ENCODE measurements at places on chromosomes 16 and 17.

DNA sequence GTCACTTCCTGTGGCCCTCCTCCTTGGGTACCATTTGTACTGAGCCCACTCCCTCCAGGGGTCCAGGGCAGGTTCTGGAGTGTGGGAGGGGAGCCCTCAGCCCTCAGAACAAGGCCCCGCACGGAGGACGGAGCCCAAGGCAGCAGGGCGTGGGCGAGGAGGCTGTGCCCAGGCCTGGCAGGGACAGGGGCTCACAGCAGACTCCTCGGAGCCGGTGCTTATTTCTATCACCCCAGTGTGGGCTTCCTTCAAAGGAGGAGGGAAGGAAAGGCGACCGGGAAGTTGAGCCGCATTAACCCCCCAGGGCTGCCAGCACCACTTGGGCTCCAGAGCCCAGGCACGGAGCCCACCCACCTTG lies 54.0 kb downstream of the ABR start:
- no peak for DNase-seq

- peak; percentile 45 for DNase-seq
These were observed 1.7 kb upstream of the MRPL12 start for GRCh38 chr17:81701288-81702071.

DNA sequence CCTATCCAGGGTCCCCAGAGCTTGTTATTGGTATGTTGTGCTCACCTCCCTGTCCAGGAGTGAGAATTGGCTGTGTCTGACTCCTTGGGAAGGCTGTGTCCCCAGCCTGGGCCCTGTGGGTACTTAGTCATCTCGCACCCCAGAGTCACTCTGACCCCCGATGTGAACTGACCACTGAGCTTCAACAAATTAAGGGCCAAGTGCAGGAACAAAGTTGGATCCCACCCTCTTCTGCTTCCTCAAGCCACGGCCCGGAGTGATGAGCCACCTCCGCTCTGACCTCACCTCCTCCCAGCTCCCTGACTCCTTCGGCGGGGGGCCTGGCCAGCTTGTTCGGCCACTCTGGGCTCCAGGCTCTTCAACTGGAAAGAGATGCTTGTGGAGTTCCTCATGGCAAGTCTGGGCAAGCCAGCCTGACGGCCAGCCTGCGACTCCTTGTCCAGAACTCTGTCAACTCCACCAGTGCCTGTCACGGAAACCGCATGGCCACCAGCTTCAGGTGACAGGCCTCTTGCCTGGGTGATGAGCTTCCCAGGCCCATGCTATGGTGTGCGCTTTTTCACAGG lies 22.3 kb upstream of the MPRIP start:
- DNase-seq = no peak

DNA sequence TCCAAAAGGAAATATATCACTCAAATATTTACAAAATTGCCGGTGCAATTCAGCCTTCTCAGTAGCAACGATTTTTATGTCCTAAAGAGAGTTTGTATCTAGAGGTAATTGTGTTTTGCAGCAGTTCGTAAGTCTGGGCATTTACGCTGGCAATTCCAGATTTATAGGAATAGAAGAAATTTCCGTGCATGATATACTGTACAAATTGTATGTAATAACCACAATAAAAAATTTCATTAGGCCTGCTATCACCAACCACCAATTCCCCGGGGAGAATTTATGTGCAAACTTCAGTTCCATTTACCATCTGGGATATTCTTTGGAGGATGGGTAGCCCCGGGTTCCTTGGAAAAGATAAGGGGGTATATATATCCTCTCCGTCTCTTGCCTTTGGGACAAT lies 401.5 kb downstream of the TMEM114 start:
- DNase-seq = no peak

GRCh38 chr17:55825213-55825612 lies 74.4 kb downstream of the PCTP start:
- no peak for DNase-seq

DNA sequence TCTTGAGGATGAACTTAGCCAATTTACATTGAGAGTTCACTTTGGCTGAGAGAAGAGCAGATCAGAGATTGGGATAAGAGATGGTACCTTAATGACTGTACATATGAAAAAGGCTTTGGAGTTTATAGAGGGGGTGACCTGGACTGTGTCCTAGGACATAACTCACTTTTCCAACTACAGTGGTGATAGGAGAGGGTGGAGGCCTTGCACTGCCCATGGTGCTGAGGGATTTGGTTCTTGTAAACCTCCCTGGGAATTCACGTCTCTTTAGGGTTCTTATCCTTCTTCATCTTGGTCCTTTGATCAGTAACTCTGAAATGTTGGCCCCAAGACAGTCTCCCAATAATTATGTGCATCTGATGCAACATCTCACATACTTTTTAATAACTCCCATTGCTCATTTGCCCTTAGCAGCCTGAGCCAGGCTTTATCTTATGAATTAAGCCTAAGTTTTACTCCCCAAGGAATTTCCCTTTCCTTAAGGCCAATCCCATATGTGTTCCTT lies at the start of gene OR4D1:
OR4D1 (plus strand) TSS at position 455 of the 505 bp plus-strand sequence. CDS start 6,770 bp downstream, outside the sequence.
- no peak for DNase-seq

- DNase-seq = no peak
These were observed 33.1 kb downstream of the N4BP1 start for GRCh38 chr16:48576927-48577326.
